Left cardiac atrium (tissue), 4 donors: ENCODE measurements at places on chromosomes 5 and 9. TPM values are rescaled to one million over a fixed set of nuclear protein-coding genes. Genes with fewer than 3 reads are reported as not detected.
A peak's percentile ranks its signal among the peaks of the same experiment; 100 is the strongest.

DNA sequence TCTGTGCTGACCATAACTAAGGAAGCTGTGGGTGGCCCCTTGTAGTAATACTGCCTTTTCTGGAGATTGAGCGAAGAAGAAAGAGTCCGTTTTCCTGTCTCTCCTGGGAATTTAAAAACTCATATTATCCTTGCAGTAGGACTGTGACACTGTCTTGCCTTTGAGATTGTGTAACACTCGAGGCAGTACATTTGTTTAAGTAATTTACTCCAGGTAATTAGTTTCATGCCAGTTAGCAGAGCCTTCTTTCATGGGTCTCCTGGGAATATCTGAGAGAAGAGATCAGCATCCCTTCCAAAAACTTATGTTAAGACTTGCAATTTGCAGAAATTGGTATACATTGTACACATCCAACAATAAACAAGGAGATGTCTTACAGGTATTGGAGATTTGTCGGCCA, 405.6 kb downstream of the DMRT2 start:
- DNase-seq, result no peak

GRCh38 chr9:72480921-72481320, 40.5 kb upstream of the TMC1 start:
- DNase-seq, result no peak

DNA sequence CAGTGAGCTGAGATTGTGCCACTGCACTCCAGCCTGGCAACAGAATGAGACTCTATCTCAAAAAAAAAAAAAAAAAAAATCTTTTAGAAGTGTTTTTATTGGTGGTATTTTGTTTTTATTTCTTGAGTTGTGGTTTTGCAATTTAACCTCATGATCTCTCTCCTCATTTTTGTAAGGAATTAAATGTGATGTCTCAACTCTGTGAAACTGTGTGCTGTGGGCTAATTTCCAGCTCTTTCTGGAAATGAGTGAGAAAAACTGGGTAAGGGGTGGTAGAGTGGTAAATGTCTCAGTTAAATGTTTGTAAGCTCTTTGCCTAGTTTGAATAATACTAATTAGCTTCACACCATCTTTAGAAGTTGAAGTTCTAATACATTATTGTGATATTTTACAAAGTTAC, 29.0 kb downstream of the ACO1 start:
- DNase-seq, result no peak

DNA sequence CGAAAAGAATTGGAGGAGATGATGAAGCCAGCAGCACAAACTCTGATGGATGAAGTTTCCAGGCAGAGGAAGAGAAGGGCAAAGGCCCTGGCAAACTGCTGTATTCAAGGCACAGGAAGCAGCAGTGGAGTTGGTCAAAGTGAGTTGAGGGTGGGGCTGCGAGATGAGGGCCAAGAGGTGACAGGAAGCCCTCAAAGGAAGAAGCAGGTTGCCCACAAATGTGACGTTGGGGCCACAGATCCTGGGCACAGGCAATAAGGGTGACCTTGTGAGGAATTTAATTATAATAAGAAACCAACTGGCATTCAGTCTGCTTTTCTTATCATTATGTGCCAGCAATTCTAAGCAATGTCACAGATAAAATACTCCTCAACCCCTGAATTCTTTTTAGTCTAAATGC, 261.8 kb downstream of the CTNND2 start:
- DNase-seq, result no peak

The GNA14 gene
- total RNA-seq, result 5.5 TPM

The TMEM252 gene
- total RNA-seq, result 0.18 TPM

GRCh38 chr5:179870403-179870903, 11.8 kb upstream of the MRNIP start:
- peak; percentile 83 for DNase-seq

DNA sequence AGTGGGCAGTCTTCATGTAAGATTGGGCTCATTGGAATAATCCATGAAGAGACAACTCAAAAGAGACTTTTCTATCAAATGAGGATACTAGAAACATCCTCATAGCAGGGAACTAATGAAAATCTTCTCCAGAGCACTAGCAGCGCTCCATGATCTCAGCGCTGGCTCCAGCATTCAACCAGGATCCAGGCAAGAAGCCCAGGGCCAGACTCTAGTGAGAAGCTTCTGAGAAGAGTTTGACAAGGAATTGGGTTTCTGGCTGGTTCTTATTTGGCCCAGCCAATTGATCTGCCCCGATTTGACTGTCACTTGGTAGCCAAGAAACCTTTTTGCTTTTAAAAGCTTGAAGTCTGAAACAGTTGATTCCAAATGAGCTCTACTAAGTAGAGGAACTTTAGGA, 60.1 kb downstream of the AOPEP start:
- DNase-seq, result no peak

DNA sequence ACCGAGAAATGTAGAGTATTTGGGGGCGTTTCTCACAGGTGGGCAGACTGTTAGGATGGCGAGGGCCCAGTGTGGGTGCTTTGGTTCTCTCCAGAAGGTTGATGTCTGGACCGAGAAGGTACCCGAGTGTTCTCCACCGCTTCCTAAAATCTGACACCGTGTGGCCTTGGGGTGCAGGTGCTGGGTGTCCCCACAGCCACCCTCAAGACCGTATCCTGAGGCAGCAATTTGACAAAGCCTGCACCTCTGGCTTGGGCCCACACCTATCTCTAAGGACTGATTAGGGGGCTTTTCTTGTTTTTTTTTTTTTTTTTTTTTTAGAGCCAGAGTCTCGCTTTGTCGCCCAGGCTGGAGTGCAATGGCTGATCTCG, 1.3 kb downstream of the PPP1R26 start:
- no peak for DNase-seq

GRCh38 chr5:92652756-92653155, 928.3 kb downstream of the NR2F1-AS1 start:
- no peak for DNase-seq

DNA sequence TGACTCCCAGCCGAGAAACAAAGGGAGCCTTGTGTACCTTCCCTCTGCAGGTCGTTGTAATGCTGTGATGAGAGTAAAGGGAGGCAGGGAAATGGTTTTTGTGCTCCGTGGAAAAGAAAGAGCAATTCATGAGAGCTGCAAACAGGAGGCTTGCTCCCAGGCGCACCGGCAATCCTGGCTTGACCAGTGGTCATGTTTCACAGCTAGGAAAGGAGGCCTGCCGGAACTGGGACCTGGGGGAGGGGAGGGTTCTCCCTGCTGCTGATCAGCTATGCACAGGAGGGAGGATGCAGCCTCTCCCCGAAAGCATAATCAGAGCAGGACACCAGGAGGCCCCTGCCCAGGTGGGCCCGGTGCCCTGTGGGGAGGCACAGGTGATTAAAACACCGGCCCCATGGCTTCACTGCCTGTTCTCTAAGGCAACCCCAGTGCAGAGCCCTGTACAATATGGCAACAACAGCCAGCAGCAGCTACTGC, 131.3 kb downstream of the ZDHHC21 start:
- no peak for DNase-seq

The DAB2IP gene
- total RNA-seq, result 58.3 TPM

The SOWAHA gene
- 0.06 TPM for total RNA-seq

GRCh38 chr9:114452219-114453165, 52.8 kb downstream of the WHRN start:
- DNase-seq, result no peak

- DNase-seq, result peak; percentile 25
Measured at GRCh38 chr5:168879929-168880328, 300.8 kb upstream of the PANK3 start.

GRCh38 chr9:34457266-34458012, 931 bp downstream of the FAM219A start:
- peak; percentile 86 for DNase-seq

DNA sequence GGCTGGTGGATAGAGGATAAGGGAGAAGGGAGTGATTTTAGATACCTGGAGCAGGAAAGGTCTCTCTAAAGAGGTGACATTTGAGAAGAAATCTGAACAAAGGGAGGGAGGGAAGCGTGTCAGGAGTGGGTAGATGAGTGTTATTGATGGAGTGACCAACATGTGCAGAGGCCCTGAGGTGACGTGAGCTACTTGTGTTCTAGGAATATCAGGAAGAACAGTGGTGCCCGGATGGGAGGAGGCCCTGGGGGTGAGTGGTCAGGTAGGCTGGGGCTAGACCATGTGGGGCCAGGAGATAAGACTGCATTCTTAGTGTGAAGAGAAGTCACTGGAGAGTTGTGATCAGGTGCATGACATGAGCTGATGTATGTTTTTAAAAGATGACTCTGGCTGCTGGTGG, 256.2 kb downstream of the ARHGAP26 start:
- no peak for DNase-seq

- DNase-seq, result no peak
Measured at GRCh38 chr5:109922381-109922995, 232.8 kb downstream of the MAN2A1 start.

The MCIDAS gene
- not detected for total RNA-seq

The AGTPBP1 gene
- total RNA-seq, result 40.8 TPM

The ZMYND19 gene
- total RNA-seq, result 12.2 TPM

- no peak for DNase-seq
Measured at GRCh38 chr5:57937025-57937424, 454.4 kb upstream of the ACTBL2 start.

GRCh38 chr5:135211083-135211790, 177.2 kb upstream of the PITX1 start:
- DNase-seq, result no peak

DNA sequence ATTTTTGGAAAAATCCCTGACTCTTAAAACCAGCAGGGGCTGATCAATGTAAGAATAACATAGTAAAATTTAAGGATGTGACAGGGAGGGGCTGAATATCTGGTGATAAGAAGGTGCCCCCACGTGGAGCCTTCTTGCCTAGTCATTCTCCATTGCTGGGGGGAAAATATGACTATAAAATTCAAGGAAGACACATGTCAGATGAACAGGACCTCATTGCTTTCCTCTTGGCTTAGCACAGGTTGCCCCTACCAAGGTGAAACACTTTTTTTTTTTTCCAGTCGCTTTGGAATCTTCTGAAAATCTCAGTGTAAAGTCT, 310.9 kb downstream of the EFNA5 start:
- no peak for DNase-seq

GRCh38 chr5:107310181-107310580, 360.6 kb downstream of the EFNA5 start:
- no peak for DNase-seq

The ACSL6 gene
- total RNA-seq, result 1.6 TPM

- no peak for DNase-seq
Measured at GRCh38 chr9:81669866-81670265, 19.5 kb downstream of the TLE1 start.

DNA sequence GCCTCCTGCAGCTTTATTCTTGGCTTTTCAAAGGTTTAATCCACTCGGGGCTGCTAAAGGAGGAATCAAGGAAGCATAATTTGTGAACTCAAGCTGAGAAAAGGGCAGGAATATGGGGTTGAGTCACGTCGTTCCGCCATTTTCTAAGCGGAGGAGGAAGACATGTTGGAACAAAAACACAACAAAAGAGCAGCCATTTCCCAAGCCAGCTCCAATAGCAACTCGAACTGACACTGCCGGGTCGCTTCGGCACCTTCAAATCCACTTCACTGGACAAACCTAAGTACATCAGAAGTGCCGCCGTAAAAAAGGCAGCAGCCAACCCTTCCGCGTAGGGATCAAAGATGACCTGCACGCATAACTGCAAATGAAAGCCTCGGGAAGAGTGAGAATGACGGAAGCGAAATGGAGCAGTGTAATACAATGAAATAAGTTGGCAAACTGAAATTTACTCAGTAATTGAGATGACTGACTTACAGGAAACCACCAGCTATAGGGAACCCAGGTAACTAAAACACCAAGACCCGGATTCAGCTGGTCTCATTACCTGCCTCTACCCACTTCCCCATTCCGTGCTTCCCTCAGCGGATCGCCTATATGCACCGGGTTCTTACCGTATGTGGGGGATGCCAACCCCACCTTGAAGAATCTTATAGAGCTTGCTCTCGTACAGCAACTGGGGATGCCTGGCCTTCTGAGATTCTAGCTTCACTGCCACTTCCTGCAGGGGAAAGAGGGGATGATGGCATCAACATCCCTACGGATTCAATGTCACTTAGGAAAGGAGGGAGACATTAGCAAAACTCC, 1.6 kb downstream of the CSNK1A1 start:
- no peak for DNase-seq

The NUDT2 gene
- total RNA-seq, result 15.8 TPM

GRCh38 chr9:137011907-137012675, 15.7 kb upstream of the CLIC3 start:
- no peak for DNase-seq

The TLX3 gene
- not detected for total RNA-seq

- no peak for DNase-seq
Measured at GRCh38 chr5:128662997-128663396, 125.0 kb upstream of the FBN2 start.

GRCh38 chr9:104747245-104747564, 278 bp upstream of the NIPSNAP3A start:
- DNase-seq, result no peak

The SPAAR gene
- total RNA-seq, result 7.6 TPM

DNA sequence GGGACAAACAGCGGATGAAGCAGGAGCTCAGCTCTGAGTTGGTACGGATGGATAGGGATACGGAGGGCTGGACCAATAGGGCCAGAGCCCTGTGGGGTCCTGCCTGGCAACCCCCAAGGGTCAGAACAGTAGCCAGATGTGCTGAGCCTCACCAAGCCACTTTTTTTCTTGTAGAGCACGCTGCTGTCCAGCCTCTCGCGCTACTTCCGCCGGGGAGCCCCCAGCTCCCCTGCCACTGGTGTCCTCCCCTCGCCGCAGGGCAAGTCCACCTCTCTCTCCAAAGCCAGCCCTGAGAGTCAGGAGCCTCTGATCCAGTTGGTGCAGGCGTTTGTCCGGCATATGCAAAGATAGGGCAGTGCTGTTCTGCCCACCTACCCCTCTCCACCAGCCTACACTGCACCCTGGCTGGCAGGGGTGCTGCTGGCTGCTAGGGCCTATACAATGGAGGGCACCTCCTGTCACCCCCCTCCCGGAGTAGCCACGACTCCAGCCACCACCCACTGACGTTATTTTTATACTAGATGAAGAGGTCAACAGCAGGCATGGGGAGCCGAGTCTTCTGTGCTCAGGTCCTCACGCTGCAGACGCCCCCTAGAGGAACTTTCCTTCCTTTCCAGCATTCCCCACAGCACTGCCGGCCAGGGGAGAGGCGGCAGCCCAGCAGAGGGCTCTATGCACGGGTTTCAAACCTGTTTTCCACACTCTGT, 21.6 kb downstream of the SH3GLB2 start:
- DNase-seq, result peak; percentile 69
